ENCODE measurements at places on chromosomes 4 and X. TPM values are rescaled to one million over a fixed set of nuclear protein-coding genes. Genes with fewer than 3 reads are reported as not detected.

The UGT2A3 gene
- total RNA-seq, result not detected

The PDGFC gene
- 16.8 TPM for total RNA-seq

The FAM241A gene
- 2.8 TPM for total RNA-seq

The MRPL1 gene
- 23.0 TPM for total RNA-seq

The ASB9 gene
- 31.5 TPM for total RNA-seq

The GAGE10 gene
- not detected for total RNA-seq

The USP51 gene
- total RNA-seq, result 0.22 TPM

The DGAT2L6 gene
- total RNA-seq, result not detected

The EXOC1L gene
- not detected for total RNA-seq

The HTN3 gene
- not detected for total RNA-seq

The HDX gene
- total RNA-seq, result 2.8 TPM

The USP27X gene
- 2.7 TPM for total RNA-seq
